Breast epithelium (tissue), 4 donors: ENCODE measurements at places on chromosomes 3 and 15. TPM values are rescaled to one million over a fixed set of nuclear protein-coding genes. Genes with fewer than 3 reads are reported as not detected.

Gene PAQR5
- total RNA-seq, result 2.6 TPM

Gene WDR93
- total RNA-seq, result 0.98 TPM

DNA sequence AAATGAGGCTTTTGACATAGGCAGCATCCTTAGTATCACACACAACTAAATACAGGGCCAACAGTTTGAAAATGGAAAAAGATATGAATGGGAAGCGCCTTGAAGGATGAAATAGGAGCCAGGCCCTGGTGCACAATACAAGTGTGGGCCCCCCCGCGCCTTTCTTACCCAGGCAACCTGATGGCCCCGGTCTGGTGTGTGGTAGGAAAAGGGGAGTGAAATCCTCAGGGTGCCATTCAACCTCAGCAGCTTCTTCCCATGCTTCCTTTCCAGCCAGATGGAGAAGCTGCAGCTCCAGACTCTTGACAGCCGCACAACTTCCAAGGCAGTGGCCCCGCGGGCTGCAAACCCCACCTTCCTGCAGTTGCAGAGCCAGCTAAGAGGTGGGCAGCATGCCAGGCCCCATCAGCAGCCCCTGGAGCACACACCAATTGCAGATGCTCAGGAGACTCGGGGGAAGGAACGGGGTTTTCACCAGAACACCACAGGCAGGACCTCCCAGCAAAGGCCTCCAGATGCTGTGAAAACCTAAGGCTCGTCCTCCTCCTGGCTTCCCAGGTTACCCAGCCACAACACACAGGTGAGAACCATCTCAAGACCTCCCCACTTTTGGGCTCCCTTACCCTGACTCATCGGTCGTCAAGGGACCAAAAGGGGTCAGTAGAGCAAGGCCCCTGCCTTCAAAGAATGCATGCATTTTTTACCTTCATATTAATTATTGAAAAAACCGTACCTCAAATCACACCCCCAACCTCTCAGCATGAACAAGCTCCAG lies 101.6 kb downstream of the CPN2 start:
- H3K36me3 ChIP-seq, result no peaks in the 10 kb centered on the region
- H3K27ac ChIP-seq, result no peak overlapping the region
- H3K4me3 ChIP-seq, result no peak overlapping the region
- DNase-seq, result no peak
- no peaks in the 10 kb centered on the region for H3K27me3 ChIP-seq
- no peaks in the 10 kb centered on the region for H3K4me1 ChIP-seq

DNA sequence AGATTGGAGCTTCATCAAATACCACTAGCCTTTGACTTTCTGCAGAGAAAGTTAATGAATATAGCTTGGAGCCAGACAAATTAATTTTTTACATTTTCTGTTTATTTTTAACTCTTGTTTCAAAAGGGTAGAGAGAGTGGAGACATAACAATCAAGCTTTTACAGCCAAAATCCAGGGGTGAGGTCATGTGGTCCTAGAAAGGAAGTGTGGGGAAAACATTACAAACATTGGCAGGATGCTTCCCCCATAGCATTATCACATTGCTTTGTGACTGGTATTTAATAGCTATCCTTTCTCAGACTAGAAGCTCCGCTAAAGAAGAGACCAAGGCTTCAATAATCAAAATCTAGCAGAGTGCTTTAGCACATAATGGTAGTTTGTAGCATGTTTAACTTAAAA lies 46.4 kb upstream of the PHLDB2 start:
- H3K4me1 ChIP-seq, result no peaks in the 10 kb centered on the region
- no peaks in the 10 kb centered on the region for H3K36me3 ChIP-seq
- no peaks in the 10 kb centered on the region for H3K27me3 ChIP-seq
- H3K27ac ChIP-seq, result no peak overlapping the region
- no peak for DNase-seq

Gene CRBN
- 111 TPM for total RNA-seq

Gene TGM5
- 2.7 TPM for total RNA-seq

- no peaks in the 10 kb centered on the region for H3K27me3 ChIP-seq
- H3K36me3 ChIP-seq, result no peaks in the 10 kb centered on the region
- no peaks in the 10 kb centered on the region for H3K4me1 ChIP-seq
- peak overlapping the region; percentile 12 for H3K27ac ChIP-seq
Measured at GRCh38 chr15:68651916-68652525, 73.2 kb downstream of the CORO2B start.

DNA sequence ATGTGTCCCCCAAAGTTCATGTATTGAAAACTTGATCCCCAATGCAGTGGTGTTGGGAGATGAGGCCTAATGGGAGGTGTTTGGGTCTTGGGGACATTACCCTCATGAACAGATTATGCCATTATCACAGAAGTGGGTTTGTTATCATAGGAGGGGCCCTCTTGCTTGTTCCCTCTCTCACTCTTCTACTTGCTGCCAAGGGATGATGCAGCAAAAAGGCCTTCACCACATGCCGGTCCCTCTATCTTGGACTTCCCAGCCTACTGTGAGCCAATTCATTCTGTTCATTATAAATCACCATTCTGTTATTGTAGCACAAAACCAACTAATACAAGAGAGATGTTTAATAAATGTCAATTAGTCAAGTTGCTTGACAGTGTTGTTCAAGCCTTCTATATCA lies 47.2 kb downstream of the FAM227B start:
- no peaks in the 10 kb centered on the region for H3K36me3 ChIP-seq
- no peaks in the 10 kb centered on the region for H3K4me1 ChIP-seq
- DNase-seq, result no peak
- no peaks in the 10 kb centered on the region for H3K27me3 ChIP-seq

- H3K4me3 ChIP-seq, result no peak overlapping the region
- H3K27me3 ChIP-seq, result no peaks in the 10 kb centered on the region
- H3K4me1 ChIP-seq, result no peaks in the 10 kb centered on the region
- no peak overlapping the region for H3K27ac ChIP-seq
- no peak for DNase-seq
Measured at GRCh38 chr3:66121318-66121717, 82.6 kb upstream of the MAGI1 start.

Gene C2CD4B
- 0.98 TPM for total RNA-seq

DNA sequence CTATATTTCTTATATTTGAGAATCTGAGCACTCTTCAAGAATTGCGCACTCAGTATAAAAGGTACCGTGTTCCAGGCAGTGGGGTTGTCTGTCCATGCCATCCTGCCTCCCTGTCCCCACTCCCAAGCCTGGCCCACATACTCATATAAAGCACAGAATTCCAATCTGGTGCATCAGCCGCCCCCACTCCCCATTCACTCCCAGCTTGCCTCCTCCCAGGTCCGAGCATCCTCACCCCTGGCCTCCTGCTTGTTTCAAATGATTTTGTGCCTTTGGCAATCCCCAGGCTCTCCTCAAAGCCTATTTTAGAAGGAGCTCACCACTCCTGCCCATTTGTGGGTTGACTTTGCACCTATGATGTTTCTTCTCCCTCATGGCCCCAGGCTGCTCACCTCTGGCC lies 22.2 kb upstream of the IGF1R start:
- H3K4me1 ChIP-seq, result no peaks in the 10 kb centered on the region
- H3K36me3 ChIP-seq, result no peaks in the 10 kb centered on the region
- DNase-seq, result no peak
- H3K27me3 ChIP-seq, result peaks cover 40% of the 10 kb centered on the region
- no peak overlapping the region for H3K4me3 ChIP-seq

Gene PP2D1
- total RNA-seq, result not detected

Gene GLDN
- 7.3 TPM for total RNA-seq

Gene SLC27A2
- total RNA-seq, result 3.5 TPM

Gene CMTM6
- 151 TPM for total RNA-seq

Gene LNP1
- total RNA-seq, result 3.3 TPM

Gene IMPG2
- total RNA-seq, result 0.33 TPM

Gene RLBP1
- total RNA-seq, result not detected

- H3K27me3 ChIP-seq, result no peaks in the 10 kb centered on the region
- no peak overlapping the region for H3K4me3 ChIP-seq
- no peaks in the 10 kb centered on the region for H3K36me3 ChIP-seq
Measured at GRCh38 chr3:10408680-10409079, 87.8 kb upstream of the SEC13 start.
